ENCODE measurements at places on chromosomes 2 and 18. TPM values are rescaled to one million over a fixed set of nuclear protein-coding genes. Genes with fewer than 3 reads are reported as not detected.

GPD2 gene
- total RNA-seq = 45.8 TPM

MYO7B gene
- total RNA-seq = 5.8 TPM

HOXD12 gene
- total RNA-seq = 0.12 TPM

UGT1A5 gene
- total RNA-seq = not detected

SLC4A3 gene
- 2.6 TPM for total RNA-seq

FHOD3 gene
- total RNA-seq = 13.1 TPM

GAD1 gene
- 3.0 TPM for total RNA-seq

NDUFB3 gene
- 213 TPM for total RNA-seq

GCKR gene
- not detected for total RNA-seq

TUBB6 gene
- 207 TPM for total RNA-seq

TXNDC2 gene
- 1.6 TPM for total RNA-seq

DCAF17 gene
- 10.7 TPM for total RNA-seq

AMER3 gene
- not detected for total RNA-seq

SPP2 gene
- total RNA-seq = 0.27 TPM

Data from M059J (cell line).